Smooth muscle cell of the pulmonary artery (primary cell): ENCODE measurements at places on chromosomes 12 and 14. TPM values are rescaled to one million over a fixed set of nuclear protein-coding genes. Genes with fewer than 3 reads are reported as not detected.

CIROP gene
- total RNA-seq: 0.13 TPM in 1 of 2 replicates, not detected in the other

KLRG1 gene
- total RNA-seq: 0.50 and 0.78 TPM in 2 replicates

ARHGAP9 gene
- total RNA-seq: 0.07 and 0.33 TPM in 2 replicates

KCNMB4 gene
- 1.3 and 1.6 TPM in 2 replicates for total RNA-seq

MGP gene
- total RNA-seq: 81.2 and 251 TPM in 2 replicates

TTC8 gene
- 22.6 and 24.4 TPM in 2 replicates for total RNA-seq

LRTM2 gene
- total RNA-seq: not detected in 2 replicates

SOAT2 gene
- not detected in 2 replicates for total RNA-seq

KLRF1 gene
- total RNA-seq: not detected in 2 replicates

OVCH1 gene
- total RNA-seq: 0.07 and 0.13 TPM in 2 replicates

CLECL1 gene
- not detected in 2 replicates for total RNA-seq
